Astrocyte (in vitro differentiated cells and primary cell): ENCODE measurements at places on chromosomes 5 and 9. TPM values are rescaled to one million over a fixed set of nuclear protein-coding genes. Genes with fewer than 3 reads are reported as not detected.
A peak's percentile ranks its signal among the peaks of the same experiment; 100 is the strongest.

CDKN2A gene
- 71.6 and 81.4 TPM in 2 replicates for total RNA-seq

GMCL2 gene
- total RNA-seq = not detected in 2 replicates

CENPH gene
- total RNA-seq = 4.9 and 5.0 TPM in 2 replicates

DNAJC18 gene
- 18.8 and 21.4 TPM in 2 replicates for total RNA-seq

CDC26 gene
- 22.5 and 23.9 TPM in 2 replicates for total RNA-seq

RUSC2 gene
- 63.8 and 67.4 TPM in 2 replicates for total RNA-seq

FRMPD1 gene
- 0.05 and 0.07 TPM in 2 replicates for total RNA-seq

CEL gene
- total RNA-seq = 2.3 and 3.4 TPM in 2 replicates

CBY3 gene
- total RNA-seq = not detected in 2 replicates

IRX1 gene
- 0.14 and 0.52 TPM in 2 replicates for total RNA-seq

OR1J2 gene
- total RNA-seq = not detected in 2 replicates

DNA sequence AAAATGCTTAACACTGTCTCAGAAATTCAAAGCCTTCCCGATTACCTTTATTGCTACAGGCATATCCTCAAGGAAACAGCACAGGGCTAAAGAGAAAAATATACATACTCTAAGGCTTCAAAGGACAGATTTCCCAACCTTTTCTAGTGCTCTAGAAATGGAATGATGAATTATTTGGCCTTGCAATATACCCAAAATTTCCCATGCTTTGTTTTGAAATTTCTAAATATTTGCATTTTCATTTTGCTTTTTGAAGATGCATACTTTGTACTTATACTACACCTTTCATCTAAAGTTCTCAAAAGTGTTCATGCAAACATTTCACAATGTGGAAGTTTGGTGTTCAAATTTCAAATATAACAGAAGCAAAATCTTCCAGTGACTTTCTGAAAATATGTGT lies 312.7 kb upstream of the PDE4D start:
- no peak for DNase-seq

- no peak for DNase-seq
Measured at GRCh38 chr5:83404182-83404716, 67.3 kb upstream of the VCAN start.

- no peak for DNase-seq
Measured at GRCh38 chr9:86599561-86599960, 245.4 kb upstream of the TUT7 start.

GRCh38 chr5:119177226-119177625 lies 106.3 kb downstream of the DMXL1 start:
- DNase-seq = no peak

GRCh38 chr9:83440641-83441040 lies 97.6 kb downstream of the FRMD3 start:
- peak; percentile 44 for DNase-seq

DNA sequence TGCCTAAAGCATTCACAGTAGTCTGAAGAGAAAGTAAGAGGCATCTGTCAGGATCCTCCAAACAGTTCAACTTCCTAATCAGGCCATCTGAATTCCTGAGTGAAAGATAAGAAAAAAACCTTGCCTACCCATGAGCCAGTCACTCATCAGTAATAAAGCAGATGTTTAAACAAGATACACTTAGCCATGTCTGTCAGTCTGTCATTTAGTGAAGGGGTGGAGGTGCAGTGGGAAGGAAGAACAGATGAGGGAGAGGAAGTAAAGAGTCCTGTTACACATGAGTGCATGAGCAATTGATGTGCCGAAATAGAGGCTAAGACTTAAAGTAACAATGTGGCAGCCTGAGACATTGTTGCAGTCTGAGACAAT lies 29.9 kb upstream of the DMRTA1 start:
- DNase-seq = peak; percentile 63

DNA sequence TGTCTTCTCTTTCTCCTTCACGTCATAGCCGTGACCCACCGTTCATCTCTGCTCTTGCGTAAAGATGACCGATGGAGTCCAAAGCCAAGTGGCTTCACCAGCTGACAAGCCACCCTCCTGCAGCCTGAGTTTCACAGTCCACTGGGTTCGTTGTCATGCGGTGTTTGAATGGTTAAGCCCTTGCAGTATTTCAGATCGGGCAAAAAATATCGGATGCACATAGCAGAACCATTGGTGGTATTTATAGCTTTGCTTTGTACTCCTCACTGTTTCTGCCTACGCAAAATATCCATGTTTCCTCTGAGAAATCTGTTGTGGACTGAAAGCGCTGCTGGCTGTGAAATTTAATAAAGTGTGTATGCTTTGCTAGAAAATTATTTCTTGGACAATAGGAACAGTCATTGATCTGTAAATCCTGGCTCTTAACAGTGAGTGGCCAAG lies 34.5 kb upstream of the NCS1 start:
- DNase-seq = no peak

DNA sequence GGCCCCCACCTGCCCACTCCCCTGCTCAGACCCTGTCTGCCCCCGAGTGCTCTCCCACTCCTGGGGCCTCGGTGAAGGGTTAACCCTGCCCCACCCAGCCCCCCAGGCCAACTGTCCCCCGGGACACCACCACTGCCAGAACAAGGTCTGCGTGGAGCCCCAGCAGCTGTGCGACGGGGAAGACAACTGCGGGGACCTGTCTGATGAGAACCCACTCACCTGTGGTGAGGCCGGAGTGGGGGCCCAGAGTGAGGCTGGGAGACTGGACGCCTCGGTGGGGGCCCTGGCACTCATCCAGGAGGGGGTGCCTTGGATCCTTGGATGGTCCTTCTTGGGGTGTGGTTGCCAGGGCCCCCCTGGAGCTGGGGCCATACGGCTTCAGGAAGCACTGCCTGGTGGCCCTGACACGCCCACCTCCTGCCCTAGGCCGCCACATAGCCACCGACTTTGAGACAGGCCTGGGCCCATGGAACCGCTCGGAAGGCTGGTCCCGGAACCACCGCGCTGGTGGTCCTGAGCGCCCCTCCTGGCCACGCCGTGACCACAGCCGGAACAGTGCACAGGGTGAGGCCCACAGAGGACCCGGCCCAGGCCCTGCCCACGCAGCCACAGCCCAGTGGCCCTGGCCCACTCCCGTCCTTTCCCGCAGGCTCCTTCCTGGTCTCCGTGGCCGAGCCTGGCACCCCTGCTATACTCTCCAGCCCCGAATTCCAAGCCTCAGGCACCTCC lies 2.1 kb downstream of the MAMDC4 start:
- DNase-seq = no peak

- DNase-seq = peak; percentile 78
Measured at GRCh38 chr5:122846051-122846550, 688 bp downstream of the SNX24 start.

- DNase-seq = peak; percentile 34
Measured at GRCh38 chr5:61931236-61931635, 374.8 kb upstream of the KIF2A start.

GRCh38 chr9:15572200-15572770 lies 19.4 kb downstream of the CCDC171 start:
- DNase-seq = no peak

- DNase-seq = peak; percentile 6
Measured at GRCh38 chr9:7443541-7443940, 356.0 kb downstream of the DMAC1 start.

DNA sequence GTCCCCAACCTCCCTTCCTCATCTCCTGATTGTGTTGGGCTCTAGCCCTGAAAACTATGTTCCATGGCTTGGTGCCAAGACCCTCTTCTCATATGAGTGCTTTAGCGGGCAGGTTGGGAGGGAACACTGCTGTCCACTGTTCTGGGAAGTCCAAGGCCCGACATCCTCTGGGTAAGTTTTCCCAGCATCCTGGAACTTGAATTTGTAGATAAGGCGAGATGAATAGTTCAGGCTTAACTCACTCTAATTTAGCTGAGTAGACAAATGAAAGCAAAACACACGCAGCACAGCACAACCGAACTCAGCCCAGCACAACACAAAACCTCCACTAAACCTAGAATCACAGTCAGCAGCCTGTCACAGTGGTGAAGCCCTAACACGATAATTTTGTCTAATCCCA lies 95.3 kb upstream of the SLC28A3 start:
- no peak for DNase-seq

GRCh38 chr9:99141849-99142248 lies 36.9 kb downstream of the TGFBR1 start:
- no peak for DNase-seq

DNA sequence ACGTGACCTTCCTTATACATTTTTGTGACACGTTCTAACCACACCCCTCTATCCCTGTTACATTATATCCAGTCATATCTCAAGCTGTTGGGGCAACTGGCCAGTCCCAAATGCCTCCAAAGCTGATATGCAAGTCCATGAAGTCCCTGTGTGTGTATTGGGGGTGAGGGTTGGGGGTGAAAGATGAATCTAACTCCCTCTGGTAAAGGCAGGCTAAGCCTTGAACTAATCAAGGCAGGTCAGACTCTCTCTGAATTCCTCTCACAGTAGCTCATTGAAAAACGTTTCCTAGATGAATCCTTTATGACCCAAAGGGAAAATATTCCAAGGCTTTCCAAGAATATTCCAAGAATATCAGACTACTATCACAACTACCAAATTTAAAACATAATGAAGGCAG lies 174.4 kb downstream of the MUSK start:
- peak; percentile 52 for DNase-seq

DNA sequence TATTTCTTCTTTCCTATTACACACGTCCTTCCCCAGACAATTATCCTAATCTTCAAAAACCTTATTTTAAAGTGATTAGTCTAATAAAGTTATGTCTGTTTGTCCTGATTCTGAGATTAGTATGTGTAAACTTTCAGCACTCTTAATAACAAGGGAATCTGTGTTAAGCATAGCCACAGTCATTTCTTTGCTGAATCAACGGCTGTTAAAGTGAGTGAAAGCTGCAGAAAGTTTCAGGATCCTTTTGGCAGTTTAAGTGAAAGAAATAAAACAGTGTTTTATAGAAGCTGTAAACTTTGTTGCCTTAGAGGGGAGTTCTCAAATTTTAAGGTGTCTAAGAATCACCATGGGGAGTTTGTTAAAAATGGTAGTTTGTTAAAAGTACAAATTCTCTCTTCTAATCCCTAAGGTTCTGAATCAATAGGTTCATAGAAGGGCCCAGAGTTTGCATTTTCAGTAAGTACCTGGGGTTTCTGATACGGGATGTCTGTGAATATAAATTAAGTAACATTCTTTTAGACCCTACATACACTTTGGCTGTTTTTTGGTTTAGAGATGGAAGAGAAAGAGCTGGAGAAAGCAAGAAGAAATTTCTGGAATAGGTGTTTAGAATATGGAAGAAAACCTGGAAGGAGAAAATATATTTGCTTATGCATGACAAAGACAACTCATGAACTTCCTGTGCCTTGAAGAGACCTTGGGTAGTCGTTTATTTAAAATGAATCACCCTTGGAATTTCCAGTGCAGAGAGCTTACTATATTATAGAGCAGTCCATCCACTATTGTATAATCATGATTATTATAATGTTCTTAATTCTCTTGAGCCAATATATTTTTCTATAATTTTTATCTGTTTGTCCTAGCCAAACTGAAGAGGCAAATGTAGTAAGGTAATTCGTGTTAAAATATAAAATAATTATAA lies 45.7 kb downstream of the SCAMP1 start:
- peak; percentile 67 for DNase-seq

DNA sequence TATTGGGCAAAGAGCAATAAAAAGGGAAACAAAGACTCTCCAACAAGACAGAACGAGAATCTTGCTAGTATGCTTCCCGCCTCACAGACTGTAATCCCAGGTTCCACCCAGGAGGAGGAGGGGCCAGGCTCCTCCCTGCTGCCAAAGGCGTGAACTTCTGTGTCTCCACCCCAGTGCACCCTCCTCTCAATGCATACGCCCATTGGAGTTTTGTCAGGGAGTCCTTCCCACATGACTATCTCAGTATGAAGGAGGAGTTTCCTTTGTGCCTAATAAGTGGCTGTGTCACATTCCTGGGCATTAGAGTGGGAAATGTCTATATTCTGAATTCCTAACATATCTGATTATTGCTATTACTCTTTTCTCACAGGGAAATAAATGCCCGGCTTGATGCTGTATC lies 106.4 kb upstream of the DHFR start:
- DNase-seq = no peak

- DNase-seq = no peak
Measured at GRCh38 chr9:70470050-70471015, 55.9 kb upstream of the KLF9 start.

GRCh38 chr9:7906783-7907550 lies 107.4 kb upstream of the DMAC1 start:
- peak; percentile 5 for DNase-seq

DNA sequence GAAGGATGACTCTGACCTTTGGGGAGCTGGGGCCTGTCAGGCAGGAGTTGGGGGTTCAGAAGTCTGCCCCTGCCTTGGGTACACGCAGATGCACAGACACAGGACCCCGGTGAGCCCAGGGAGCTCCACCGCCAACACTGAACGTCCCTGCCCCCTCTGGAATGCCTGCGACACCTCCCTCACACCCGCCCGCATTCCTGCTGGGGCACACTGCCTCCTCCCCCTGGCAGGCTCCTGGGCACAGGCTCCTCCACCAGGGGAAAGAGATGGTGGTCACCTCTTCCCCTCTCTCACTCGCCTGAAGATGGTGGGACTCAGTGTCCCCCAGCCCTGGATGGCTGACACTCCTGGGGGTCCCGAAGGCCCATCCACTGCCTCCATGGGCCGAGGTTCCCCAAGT lies 12.0 kb downstream of the CRB2 start:
- no peak for DNase-seq
